Activated T-cell treated with anti-CD3 and anti-CD28 coated beads for 1 hour (primary cell): ENCODE measurements at places on chromosomes 3 and 15.

DNA sequence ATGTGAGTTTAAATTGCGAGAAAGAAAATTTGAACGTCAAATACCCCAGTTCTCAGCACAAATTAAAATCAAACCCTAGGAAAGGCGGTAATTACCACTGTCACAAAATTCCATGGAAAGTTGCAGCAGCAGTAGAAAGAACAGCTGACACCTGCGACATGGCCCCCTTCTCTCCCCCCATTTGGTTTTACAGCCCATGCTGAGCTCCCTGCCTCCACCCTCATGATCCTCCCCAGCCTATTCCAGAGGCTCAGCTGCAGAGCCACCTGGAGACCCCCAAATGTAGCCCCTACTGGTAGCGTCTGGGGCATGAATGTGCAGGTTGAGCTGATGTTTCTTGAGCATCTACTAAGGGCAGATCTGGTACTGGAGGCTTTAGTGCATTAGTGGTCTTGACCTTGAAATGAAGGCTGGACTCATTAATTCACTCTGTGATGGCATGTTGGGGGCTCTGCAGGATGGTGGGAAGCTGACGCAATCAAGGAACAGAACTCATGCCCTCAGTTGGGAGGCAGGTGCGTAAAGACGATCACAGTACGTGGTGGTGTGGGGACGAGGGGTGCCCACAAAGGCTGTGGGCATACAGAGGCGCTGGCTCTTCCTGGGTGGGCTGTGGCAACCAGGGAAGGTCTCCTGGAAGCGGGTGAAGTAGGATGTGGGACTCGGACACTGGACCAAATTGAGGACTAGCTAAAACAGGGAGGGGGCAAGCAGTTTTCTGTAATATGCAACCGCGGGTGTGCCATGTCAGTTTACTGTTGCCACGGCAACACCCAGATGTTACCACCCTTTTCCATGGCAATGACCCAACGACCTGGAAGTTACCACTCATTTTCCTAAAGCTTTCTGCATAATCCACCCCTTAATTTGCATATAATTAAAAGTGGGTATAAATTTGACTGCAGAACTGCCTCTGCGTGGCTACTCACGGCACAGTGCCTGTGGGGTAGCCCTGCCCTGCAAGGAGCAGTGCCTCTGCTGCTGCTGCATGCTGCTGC, 39.8 kb downstream of the PRKCD start:
- DNase-seq = no peak

DNA sequence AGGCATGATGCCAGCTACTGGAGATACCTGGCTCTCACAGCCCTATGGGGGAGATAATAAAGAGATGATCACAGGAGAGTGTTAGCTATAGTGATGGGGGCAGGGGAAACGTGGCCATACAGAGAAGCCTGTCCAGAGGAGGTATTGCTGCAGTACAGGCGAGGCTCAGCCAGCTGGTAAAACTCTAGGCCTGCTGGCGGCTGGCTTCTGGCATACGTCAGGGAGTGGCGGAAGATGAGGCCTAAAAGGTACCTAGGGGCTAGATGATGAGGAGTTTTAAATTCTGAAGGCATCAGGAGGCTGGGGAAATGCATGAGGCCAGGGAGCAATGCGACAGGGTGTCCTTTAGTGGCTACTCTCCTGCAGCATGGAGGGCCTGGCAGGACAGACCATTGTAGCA, 110.7 kb downstream of the EEFSEC start:
- no peak for DNase-seq

DNA sequence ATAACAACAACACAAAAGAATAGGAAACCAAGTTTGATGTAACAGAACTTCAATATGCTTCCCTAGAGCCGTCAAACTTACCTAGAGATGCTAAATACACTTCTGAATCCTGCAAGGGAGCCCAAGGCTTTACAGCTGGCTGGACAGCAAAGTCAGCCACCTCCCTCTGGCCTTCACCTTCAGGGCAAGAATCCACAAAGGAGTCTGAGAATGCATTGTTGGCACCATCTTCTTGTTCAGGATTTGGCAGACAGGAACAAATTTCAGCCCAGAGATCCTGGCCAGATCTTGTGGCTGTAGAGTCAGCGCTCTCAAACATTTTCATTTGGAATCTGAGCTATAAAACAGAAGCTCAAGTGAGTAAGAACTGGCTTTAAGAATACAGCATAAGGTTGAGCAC, 2.2 kb downstream of the CCDC32 start:
- DNase-seq = no peak

DNA sequence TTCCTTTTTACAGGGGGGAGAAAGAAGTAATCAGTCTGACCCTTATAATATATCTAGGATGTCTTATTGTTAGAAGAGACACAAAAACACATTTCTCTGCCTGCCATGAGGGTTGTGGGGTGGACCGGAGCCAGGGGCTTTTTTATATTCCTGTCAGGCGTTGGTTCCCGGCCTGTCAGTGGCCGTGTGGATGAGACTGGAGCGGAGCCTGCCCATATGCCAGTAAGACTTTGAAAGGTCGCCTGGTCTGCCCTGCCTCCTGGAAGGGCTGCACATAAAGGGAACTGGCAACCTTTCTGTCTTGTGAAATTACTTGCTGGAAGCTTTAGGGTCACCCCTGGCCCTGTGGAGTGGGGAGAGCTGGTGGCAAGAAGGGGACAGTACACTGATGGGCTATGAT, 34.7 kb downstream of the MAP3K13 start:
- no peak for DNase-seq

GRCh38 chr15:68284616-68285258, 7.2 kb downstream of the FEM1B start:
- no peak for DNase-seq

DNA sequence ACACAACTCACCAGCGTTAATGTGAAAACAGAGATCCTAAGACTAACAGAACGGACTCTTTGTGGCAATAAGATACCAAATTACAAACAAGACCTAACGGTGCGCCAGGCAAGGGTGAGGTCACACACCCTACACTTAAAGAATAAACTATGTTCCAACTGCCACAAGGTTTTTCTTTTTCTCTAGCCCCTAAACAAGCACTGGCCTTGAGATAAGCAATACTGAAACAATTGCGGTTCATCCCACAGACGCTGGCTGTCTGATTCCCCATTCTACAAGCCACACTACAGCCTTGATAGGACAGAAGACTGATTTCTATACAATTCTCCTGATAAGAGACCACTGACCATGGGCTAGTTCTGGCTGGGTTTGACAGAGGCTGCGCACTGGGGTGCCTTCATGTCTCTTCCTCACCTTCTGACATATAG, 20.5 kb upstream of the LIMD1 start:
- DNase-seq = no peak

- DNase-seq = no peak
Measured at GRCh38 chr3:42898896-42899675, 6.9 kb upstream of the ZNF662 start.

DNA sequence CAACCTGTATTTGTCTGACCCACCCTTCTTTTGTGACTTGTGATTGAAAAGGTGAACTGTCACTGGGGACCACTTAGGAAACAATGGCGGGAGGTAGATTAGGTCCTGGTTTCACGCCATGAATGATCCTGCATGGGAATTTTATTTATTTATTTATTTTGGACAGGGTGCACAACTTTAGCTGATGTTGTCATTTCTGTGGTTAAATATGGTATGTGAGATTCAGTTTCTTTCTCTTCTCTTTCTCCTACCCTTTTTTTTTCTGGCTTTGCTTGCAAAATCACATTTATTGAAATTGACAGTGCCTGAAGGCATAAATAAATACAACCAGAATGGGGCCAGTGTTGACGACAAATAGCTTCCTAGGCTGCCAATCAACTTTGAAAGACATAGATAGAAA, 18.0 kb upstream of the HTR3E start:
- no peak for DNase-seq

GRCh38 chr15:101486696-101487459, 2.6 kb downstream of the PCSK6 start:
- no peak for DNase-seq

DNA sequence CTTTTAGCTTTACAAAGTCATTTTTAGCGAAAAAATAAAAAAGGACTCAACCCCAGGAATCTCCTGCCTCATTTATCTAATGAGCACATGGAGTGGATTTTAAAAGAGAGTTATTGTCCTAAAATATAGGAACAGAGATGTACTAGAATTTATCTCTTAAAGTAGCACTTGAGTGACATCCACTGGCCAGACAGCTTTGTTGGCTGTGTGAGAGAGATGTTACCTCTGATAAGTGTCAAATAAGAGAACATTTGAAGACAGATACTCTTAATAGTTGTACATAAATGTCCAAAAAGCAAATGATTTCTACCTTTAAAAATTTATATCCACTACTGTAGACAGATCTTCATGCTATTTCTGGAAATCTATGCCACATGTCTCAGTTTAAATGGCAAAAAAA, 12.3 kb upstream of the MFSD1 start:
- no peak for DNase-seq

- DNase-seq = no peak
Measured at GRCh38 chr3:107910713-107911259, 180.0 kb downstream of the CD47 start.

DNA sequence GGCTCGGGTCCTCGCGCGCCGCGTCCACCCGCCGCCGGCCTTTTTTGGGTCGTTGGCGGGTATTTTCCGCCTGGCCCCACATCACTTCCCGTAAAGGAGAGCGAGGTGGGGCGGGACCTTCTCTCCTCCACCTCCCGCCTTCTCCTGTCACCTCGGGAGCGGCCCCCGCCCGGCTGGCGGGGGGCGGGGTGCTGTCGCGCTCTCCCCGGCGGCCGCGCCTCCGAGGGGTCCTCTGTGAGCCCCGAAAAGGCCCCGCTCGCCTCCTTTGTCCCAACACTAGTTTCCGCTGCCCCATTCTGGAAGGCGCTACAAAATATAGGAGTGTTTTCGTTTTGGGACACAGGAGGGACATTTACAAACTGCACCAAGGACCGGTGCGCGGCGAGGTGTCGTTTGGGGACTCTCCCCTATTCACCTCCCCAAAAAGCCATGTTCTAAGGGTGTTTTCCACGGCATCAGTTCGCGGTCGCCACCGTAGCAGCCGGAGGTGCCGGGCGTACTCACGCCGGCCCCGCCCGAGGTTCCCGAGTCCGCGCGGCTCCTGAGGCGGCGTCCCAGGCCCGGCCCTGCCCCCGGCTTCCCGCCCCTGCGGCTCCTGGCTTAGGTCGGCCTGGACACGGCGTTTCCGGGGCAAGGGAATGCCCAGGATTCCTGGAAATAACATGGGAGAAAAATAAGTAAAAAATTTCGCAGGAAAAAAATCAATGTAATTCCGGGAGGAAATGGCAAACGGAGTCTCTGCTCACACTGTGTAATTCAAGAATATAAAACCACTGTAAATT, at the start of gene RAB27A:
TSS of gene RAB27A (minus strand) at position 68 of the 782 bp plus-strand sequence. CDS start 54,879 bp downstream, outside the sequence.
- DNase-seq = peak; percentile 58

- no peak for DNase-seq
Measured at GRCh38 chr3:52845157-52845556, 10.3 kb upstream of the MUSTN1 start.

DNA sequence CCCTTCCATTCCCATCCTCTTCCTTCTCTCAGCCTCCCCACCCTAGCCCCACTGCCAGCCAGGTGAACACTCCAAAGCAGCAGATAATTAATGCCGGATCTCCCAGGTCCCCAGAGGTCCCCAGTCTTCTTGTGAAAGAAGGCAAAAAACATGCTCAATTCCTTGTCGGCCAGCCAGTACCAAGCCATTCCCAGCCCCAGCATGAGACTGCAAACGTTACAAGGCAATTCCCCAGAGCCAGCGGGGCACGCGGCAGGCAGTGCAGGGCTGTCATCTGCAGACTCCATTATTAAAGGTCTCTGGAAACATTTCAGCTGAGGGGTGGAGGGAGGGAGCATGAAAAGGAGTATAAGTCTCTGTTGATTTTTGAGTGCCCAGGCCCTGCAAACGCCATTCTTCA, 117.8 kb downstream of the XXYLT1 start:
- DNase-seq = no peak

DNA sequence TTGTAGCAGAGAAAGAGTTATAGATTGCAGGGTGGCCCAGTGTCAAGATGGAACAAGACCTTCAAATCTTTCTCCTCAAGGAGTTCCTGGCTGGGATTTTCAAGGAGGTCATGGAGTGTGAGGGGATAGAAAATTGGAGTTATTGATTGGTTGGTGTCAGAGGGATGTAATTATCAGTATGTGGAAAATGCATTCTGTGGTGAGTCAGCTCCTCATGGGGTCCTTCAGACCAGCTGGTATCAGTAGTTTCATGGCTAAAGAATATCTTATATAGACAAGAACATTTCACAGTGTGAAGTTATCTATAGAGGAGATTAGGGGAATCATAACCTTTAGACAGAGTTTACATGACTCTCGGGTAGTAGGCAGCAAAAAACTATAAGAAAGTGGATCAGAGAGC, 1114.0 kb upstream of the GBE1 start:
- DNase-seq = no peak

DNA sequence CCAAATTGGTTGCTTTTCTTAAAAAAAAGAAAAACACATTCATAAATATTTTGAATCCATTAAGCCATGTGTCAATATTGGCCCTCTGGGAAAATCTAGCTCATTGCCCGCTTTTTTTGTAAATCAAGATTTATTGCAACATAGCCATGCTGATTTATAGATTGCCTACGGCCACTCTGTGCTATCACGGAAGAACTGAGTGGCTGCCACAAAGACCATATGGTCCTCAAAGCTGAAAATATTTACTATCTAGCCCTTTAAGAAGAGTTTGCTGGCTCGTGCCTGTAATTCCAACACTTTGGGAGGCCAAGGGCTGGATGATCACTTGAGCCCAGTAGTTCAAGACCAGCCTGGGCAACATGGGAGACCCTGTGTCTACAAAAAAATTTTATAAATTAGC, 45.9 kb downstream of the IL5RA start:
- no peak for DNase-seq

DNA sequence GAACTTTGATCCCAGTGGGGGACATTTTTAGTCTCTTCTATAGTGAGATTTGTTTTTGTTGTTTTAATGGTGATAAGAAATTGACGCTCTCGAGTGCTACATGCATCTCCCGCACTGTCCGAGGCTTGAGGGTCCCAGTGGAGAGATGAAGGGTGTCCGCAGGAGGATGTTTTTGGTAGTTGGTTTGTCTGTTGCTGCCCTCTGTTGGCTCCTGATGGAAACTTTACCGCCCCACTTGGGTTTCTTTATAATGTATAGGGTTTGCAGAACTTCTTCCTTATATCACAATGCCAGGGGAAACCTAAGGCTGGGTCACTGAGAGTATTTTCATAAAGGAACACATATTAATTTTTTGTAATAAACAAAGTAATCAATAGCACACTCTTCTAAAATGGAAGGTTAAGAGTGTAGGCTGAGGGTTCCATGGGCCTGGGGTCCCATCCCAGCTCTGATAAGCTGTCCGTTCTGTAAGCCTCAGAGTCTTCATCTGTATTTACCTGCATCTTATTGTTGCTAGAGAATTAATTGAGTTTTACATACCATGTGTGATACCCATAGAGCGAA, 185.3 kb upstream of the FEZF2 start:
- DNase-seq = no peak
